ENCODE measurements at places on chromosomes 4 and X. TPM values are rescaled to one million over a fixed set of nuclear protein-coding genes. Genes with fewer than 3 reads are reported as not detected.

RNF212 gene
- total RNA-seq = 0.76 TPM

DNA sequence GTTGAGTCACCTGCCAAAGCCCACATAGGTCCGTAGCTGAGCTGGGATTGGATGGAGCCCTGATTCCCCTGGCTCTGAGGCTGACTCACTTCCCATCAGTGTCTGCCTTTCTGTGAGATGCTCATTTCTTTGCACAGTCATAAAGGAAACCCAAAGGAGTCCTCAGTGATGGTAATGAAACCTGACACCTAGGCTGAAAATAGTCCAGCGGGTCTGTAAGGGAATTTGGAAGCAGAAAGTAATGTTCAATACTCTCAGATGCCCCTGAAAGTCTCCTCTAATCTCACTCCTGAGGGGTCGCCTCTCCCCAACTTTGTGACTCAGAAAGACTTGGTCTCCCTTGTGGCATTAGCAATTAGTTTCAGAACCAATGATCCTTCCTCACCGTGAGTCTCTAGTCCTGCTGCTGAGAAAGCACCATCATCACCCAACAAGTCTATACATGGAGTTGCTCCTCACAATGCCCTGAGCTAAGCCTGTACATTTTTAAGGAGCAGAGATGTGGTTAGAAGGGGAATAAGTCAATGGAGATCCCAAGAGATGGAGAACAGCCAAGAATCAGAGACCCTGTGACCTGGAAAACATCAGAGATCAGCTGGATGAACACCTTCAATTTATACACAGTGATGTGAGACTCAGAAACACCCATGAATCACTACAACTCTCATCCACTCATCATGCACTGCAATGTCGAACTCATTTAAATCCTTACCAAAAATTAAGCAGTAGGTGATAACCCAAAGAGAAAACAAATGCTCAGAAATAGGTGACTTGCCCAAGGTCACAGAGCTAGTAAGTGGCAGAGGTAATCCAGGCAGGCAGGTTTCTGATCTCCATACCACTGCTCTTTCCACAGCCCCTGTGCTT lies 219.0 kb upstream of the CPEB2 start:
- DNase-seq = no peak

DNA sequence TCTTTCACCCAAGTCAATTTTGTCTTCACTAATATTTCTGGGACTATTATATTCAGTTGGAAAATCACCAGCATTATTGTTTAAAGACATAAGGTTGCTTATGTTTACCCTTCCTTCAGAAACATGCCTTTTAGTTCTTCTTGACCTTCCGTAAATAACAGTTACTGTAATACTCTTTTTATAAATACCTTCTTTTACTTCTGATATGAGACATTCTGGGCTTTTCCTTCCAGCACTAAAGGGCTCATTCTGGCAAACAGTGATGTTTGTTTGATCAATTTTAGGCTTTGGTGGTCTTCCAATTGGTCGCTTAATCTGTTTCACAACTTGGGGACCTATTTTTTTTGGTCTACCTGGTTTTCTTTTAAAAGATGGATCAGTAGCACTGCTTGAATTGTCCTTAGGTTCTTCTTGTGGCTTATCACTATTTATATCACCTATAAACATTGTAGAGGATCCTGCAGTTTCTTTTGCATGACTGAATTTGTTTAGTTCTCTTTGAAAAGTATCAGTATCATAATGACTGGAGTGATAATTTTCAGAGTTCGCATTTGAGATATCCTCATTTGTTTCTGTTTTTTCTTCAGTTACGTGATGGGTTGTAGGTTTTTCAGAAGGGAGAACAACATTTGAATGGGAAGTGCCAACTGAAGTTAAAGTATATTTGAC lies 64.8 kb downstream of the NCAPG start:
- DNase-seq = no peak

TBX22 gene
- not detected for total RNA-seq

TAF7L gene
- not detected for total RNA-seq

SLC26A1 gene
- total RNA-seq = not detected

GRCh38 chr4:83208371-83209365 lies 75.9 kb downstream of the COQ2 start:
- DNase-seq = no peak

RHOXF2B gene
- total RNA-seq = not detected

PAGE2 gene
- total RNA-seq = not detected

DNA sequence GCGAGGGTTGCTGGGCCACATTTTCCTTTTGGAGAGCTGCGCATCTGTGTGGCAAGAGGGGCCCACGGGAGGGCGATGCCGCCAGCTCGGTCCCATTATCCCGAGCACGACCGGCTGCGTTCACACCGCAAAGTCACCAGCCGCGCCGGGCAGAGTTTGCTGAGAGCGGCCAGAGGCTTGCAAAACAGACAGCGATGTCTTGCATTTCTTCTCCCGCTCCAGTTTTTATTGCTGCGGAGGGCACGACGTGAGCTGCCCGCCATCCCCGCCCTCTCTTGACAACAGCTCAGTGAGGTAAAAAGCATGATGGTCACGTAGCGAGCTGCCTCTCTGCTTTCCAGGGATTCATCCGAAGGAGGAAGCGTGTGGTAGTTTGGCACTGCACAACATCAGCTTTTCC lies 102.1 kb upstream of the TENM3 start:
- peak; percentile 74 for DNase-seq

DNA sequence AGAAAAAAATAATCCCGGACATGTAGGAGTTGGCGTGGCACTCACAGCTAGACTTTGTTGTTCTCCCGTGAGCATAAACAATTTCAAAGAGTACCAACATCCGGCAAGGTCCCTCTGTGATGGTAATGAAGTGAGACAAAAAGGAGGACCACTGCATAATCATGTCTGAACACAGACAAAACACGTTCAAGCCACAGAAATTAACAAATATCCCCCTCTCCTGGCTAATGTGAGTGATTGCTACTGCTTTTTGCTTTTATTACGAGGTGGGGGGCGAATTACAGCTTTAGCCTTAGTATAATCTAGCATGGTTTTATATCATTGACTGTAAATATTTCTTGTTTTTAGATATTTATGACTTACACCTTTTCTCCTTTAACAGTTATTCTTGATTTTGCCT lies 118.5 kb downstream of the PLS3 start:
- no peak for DNase-seq

DNA sequence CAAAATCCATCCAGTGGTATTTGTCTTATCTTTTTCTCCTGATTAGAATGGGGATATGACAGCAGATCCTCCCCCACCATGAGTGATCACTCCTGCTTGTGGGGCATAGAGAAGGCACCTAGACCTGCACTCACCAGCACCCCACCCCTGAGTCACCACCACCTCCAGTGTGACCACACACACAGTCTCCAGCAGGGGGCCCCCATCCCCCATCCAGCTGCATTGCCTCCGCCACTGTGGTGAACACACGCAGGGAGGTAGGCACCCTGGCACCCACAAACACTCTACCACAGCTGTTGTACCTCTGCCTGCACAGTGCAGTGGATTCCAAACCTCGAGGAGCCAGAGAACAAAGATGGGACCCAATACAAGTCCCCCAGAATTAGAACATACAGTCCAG lies 9.0 kb upstream of the MAGEA8 start:
- peak; percentile 68 for DNase-seq

DNA sequence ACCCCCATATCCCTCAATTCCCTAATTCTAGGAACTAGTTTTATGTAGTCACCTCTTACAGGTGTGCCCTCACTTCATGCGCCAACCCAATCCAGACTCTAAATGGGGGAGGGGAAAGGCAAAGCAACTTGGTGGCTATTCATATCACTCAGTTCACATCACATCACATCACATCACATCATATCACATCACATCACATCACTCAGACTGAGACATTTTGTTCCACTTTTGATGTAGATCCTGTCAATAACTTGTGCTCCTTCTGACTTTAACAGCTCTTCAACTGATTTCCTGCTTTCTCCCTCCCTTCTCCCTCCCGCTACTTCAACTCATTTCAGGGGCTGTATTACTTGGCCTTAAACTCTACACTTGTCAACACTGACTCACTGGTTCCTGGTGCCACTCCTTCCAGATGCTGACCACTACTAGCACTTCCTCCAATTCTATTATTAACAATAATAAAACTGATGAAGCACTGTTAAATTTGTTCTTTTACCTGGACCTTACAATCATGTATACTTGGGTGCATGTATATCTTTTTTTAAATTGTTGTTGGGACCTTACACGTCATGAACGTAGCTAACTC lies 29.1 kb upstream of the PLS3 start:
- no peak for DNase-seq

GRCh38 chr4:183008492-183008891 lies 90.6 kb upstream of the WWC2 start:
- no peak for DNase-seq

DNA sequence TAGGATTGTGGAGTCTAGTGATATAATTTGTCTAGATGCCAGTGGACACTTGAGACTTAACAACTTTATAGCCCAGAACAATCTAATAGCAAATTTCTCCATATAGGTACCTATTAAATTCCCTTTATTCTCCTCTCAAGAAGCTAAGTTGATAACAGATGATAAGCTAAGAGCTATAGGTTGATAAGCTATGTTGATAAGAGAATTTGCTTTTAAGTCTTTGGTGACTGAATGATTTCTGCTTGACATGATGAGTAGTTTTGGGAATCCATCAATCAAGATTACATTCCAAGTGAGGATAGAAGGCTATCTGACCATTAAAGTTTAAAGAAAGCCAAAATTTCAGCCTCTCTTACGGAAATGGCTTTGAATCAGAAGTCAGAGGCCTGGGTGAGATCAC lies 131.6 kb downstream of the EMCN start:
- DNase-seq = no peak

DNA sequence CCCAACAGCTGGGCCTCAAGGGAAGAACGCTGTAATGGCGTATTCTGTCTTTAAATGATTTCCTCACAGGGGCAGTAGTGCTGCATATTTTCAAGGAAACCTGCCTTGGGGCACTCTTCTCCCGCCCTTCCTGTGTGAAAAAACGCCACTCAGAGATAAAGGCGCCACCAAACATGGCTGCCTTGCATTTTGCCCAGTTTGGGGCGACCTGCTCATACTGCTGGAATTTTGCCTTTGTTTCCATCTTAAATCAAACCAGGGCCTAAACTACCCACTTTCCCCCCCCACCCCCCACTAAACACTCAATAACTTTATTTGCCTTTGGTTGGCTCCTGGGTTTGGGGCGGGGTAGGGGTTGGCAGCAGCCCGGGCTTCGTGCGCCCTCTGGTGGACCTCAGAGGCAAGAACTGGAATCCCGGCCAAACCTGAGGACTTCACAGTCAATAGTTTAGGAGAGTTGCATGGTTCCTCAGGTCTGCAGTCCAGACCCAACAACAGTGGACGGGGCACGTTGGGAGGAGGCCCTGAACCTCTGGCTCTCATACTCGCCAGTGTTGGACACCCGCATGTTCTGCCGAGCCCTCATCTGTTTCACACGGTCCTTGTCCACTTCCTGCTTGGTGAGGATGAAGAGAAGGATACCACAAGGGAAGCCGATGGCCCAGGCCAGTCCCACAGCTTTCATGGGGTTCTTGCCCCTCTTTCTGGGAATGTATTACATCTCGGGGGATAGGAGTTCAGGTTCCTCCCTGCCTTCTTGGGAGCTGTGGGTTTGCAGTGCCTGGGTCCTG lies 220.1 kb upstream of the STK26 start:
- peak; percentile 86 for DNase-seq

DNA sequence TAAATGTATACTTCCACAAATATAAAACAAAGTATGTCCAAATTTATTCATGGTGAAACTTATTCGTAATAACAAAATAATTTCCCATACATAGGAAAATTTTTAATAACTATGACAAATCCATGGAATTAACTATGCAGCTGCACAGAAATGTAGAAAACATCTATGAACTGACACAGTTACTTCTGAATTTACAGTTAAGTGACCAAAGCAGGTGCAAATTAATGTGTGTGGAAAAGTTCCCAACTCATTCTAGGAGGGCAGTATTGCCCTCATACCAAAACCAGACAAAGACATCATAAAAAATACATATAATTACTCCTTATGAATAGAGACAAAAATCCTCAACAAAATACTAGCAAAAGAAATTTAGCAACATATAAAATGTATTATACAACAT lies 12.5 kb downstream of the LDOC1 start:
- DNase-seq = no peak

- DNase-seq = no peak
Measured at GRCh38 chrX:51608766-51609165, 9.9 kb downstream of the CENPVL3 start.

GRCh38 chr4:28621591-28621990 lies 1761.0 kb downstream of the STIM2 start:
- no peak for DNase-seq

PHF8 gene
- 18.9 TPM for total RNA-seq

MGAT4D gene
- total RNA-seq = not detected

DNA sequence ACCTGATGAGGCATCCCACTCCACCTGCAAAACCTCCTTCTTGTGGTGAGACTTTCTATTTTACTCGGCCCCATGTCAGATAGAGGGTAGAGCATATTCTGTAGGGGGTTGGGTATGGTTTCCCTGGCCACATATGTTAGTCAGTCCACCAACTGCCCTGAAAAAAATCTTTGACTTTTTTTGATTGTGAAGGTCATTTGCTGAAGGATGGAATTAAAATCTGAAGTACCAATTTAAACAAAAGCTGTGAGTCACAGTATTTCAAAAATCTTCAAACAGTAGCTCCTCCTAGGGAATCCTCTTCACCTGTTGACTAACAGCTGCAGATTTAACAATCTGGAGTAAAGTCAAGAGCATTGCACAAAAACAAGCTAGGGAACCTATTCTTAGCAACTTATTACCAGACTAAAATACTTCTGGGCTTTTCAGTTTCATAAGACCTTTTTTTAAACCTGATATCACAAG lies 8.0 kb upstream of the CCDC110 start:
- DNase-seq = no peak

P2RY4 gene
- 0.57 TPM for total RNA-seq

- no peak for DNase-seq
Measured at GRCh38 chr4:60195256-60195655, 1004.9 kb upstream of the ADGRL3 start.

DNA sequence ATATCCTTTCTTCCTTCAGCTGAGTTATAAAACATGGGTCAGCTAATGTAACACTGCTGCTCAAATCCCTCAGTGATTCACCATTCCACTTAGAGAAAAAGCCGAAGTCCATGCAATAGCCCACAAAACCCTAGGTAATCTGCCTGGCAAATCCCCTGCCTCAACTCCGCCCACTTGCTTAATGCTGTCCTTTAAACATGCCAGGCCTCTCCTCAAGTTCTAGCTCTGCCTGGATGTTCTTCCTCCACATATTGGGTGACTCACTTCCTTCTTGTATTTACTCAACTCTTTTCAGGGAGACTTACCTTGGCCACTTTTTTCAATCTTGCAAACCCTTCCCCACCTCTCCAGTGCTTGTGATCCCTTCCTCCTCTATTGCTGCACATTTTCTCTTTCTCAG lies 89.8 kb downstream of the EMCN start:
- no peak for DNase-seq

NPY2R gene
- total RNA-seq = 0.09 TPM

DNA sequence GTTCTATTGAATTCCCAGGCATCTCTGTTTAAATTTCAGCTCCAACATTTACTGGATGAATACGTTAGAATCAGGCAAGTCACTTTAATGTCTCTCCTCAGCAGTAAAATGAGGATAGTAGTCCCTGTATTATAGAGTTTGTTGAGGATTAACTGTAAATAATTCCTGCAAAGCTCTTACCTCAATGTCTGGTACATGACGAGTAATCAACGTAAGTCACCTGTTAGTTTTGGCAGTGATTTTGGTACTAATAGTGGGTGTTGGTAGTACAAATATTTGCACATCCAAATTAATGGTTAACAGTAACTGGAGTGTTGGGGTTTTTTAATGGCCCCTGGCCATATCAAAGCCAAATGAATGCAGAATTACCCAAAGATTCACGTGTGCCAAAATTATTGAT lies 189.8 kb upstream of the GALNT7 start:
- no peak for DNase-seq

Data from posterior vena cava (tissue), 2 donors.